ENCODE measurements at places on chromosomes 3 and 15. TPM values are rescaled to one million over a fixed set of nuclear protein-coding genes. Genes with fewer than 3 reads are reported as not detected.

- no peak for DNase-seq
These were observed 31.1 kb downstream of the PSTPIP1 start for GRCh38 chr15:77025941-77026411.

DNA sequence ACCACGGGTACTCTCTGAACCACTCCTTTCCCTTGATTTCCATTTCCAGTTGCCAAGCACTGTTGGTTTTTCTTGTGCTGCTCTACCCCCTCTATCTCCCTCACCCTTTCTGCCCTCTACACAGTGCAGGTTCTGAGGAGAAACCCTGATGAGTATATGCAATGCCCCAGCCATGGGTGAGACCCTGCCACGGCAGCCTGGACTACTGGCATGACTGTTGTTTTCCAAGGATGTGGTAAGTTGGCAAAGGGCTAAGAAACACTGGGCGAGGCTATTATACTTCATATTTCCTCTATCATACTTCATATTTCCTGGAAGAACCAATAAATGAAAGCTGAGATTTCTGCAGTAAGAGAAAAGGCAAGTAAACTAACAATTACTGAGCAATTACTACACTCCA is 27.9 kb downstream of the CHAC1 start:
- DNase-seq: no peak

DNA sequence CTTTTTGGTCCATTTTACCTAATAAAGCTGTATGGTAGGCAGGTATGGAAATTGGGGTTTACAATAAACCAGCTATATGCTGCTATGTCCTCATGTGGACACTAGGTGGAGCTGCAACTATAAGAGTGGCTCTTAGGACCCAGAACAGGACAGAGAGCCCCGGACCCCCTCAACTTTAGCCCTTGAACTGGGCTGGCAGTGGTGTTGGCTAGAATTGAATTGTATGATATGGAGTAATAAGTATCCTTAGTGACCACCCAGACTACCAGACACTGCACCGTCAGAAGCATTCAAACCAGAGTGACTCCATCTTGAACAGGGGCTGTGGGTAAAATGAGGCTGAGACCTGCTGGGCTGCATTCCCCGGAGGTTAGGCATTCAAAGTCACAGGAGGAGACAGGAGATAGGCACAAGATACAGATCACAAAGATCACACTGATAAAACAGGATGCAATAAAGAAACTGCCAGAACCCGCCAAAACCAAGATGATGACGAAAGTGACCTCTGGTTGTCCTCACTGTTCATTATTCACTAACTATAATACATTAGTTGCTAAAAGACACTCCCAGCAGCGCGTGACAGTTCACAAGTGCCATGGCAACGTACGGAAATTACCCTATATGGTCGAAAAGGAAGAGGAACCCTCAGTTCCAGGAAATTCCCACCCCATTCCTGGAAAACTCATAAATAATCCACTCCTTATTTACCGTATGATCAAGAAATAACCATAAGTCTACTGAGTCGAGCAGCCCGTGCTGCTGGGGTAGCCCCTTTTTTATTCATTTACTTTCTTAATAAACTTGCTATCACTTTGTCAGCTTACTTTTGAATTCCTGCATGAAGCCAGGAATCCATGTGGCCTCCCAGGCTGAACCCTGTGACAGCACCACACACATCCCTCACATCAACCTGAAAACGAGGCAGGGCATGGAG is 68.7 kb upstream of the BLM start:
- DNase-seq: peak; percentile 51

DNA sequence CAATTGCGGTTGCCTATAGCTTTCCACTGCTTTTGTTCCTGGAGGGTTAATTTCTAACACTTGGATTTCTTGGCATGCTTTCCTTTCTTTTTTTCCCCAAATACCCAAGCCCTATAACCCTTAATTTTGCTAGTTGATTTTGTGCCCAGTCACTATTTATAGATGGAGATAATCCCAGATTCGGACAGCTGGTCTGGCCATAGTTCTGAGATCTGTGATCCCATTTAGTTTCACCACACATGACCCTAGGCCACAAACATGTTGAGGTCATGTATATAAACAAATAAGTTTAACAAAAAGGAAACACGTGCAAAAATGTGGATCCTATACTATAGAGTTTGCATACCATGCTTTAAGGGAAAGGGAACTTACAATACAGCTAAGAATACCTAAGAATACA is 111.4 kb downstream of the ZMAT3 start:
- DNase-seq: no peak

The CAND2 gene
- 14.8 TPM for total RNA-seq

The ARHGAP31 gene
- total RNA-seq: 6.3 TPM

The FMN1 gene
- total RNA-seq: 0.09 TPM

The SLC9C1 gene
- total RNA-seq: 0.55 TPM
